ENCODE measurements at places on chromosomes 3 and 15. TPM values are rescaled to one million over a fixed set of nuclear protein-coding genes. Genes with fewer than 3 reads are reported as not detected.

PAK6 gene
- total RNA-seq = not detected

DNA sequence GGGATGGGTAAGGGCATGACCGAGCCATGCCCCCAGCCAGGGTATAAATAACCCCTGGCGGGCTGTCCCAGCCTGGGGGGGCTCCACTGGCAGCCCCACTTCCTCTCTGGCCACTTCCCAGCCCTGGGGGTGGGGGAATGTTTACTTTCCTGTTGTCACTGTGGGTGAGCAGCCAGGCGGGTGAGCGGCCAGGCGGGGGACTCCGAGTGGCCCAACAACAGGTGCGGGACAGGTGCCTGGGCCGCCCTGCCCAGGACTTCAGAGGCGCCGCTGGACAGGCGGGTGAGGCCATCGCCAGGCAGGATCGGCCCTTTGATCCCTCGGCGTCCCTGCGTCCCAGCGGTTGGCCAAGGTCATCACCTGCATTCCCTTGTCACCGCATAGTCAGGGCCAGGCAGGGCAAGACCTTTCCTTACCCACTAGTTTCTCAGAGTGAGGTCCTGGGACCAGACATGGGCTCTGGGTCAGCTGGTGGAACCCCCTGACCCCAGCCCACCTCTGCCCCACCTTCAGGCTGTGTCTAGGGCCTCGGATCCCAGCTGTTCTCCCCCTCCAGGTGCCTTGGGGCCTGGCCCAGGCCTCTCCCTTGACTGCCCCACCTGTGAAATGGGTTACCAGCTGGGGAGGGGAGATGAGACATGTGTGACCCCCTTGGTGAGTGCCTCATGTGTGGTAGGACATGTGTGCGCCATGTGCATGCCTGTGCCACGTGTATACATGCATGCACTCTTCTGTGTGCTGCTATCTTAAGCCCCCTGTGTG lies 16.6 kb downstream of the SEMA3F start:
- no peak for DNase-seq

DNA sequence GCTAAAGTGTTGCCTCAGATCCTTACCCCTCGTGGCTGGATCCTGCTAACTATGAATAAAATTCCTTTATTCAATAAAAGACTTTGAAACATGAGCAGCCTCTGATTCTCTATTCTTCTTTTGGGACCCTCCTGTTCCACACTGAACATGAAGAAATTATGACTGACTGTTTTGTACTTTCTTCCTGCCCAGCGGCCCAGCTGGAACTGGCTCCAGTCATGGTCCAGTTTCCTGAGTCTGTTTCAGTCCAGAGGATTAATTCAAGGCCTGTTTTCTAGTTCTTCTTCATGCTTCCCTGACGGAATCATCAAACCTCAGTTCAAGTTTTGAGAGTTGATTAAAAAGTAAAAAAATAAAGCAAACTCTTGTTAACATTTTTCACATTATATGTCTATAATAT lies 52.6 kb upstream of the CP start:
- DNase-seq = no peak

DNA sequence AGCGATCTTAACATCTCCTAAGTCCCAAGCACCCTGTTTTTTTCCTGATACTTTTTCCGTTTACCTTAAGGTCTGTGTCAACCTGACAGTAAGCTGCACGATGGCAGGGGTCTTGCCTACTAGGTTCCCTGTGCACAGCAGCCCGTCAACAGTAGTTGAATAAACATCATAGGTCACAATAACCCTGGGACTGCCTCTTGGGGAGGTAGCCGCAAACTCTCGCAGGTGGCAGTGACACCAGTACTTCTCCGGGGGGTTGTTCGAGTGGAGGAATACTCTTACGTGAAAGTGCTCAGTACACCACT lies 365 bp upstream of the PDCD6IP start:
- DNase-seq = no peak

- DNase-seq = no peak
Observed at GRCh38 chr15:81575436-81576123, 201.6 kb upstream of the TMC3 start.

- DNase-seq = no peak
Observed at GRCh38 chr15:98682992-98683701, 34.8 kb downstream of the IGF1R start.

DNA sequence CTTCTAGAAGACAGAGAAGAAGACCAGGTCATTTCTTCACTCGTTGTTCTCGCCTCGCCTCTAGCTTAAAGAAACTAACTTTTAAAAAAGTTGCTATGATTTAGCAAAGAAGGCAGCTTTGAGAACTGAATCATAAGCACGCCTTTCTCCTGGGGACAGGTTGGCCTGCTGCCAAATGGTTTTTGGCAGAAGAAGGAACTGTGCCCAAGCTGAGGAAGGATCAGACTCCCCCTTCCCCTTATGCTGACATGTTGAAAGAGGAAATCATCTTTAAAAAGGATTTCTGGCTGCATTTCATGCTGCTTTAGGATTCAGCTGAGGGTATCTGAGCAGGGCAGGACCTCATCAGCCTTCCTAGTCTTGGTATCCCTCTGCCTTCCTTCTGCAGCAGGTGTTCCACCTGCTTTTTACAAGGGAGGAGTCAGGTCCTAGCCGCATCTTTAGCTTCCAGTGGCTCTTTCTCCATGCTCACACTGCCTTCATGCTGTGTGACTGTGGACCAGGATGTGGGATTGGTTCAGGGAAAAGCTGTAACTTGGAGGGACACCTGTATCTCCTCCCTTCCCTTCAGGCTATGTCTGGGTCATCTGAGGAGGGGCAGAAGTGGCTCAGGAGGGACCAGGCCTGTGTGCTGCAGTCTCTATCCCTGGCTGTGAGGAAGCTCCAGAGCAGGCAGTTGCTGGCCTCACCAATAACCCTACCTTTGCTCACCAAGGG lies 34.1 kb upstream of the HACD2 start:
- DNase-seq = no peak

All from CD4-positive, CD25-positive, alpha-beta regulatory T cell (primary cell).